ENCODE measurements at places on chromosomes 1 and 21. TPM values are rescaled to one million over a fixed set of nuclear protein-coding genes. Genes with fewer than 3 reads are reported as not detected.

The ANGEL2 gene
- 41.7 TPM for total RNA-seq

The ESRRG gene
- total RNA-seq: 1.8 TPM

The SPATA45 gene
- total RNA-seq: 0.73 TPM

The NUP210L gene
- total RNA-seq: not detected

The TTC24 gene
- total RNA-seq: 0.11 TPM

The FTCD gene
- total RNA-seq: 9.6 TPM

The IRF6 gene
- 16.6 TPM for total RNA-seq

- no peak overlapping the region for H3K27ac ChIP-seq
- no peak for DNase-seq
- H3K36me3 ChIP-seq: no peaks in the 10 kb centered on the region
- H3K27me3 ChIP-seq: peaks cover 2% of the 10 kb centered on the region
- H3K4me3 ChIP-seq: no peak overlapping the region
Measured at GRCh38 chr21:35831230-35831629, 229.1 kb downstream of the SETD4 start.

- no peak overlapping the region for H3K4me3 ChIP-seq
- no peaks in the 10 kb centered on the region for H3K27me3 ChIP-seq
- H3K4me1 ChIP-seq: peaks cover 32% of the 10 kb centered on the region
- no peak for DNase-seq
- H3K36me3 ChIP-seq: peaks cover 12% of the 10 kb centered on the region
Measured at GRCh38 chr1:245751116-245751515, 596.3 kb downstream of the KIF26B start.

DNA sequence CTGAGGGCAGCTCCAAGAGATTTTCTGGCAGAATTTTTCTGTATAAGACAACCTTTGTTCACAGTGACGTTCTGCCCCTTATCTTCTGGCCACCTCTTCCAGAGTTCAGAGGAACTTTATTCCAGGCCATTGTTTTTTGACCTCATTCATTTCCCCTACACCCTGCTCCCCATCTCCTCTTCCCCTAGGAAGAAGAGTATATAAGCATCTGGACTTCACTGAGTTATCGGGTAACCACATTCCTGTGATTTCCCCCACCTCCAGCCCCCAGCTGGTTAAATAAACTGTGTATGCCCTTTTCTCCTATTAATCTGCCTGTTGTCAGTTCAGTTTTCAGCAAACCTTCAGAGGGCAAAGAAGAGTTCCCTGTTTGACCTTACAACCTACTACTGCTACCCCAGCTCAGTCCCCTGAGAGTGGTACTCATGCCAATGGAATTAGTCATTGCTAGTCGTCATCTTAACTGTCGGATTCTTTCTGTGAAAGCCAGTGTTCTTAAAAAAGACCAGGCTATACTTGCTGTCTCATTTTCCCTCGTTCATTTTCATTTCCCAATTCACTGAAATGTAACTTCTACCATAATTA is 14.3 kb upstream of the ALG14 start:
- H3K4me1 ChIP-seq: peaks cover 29% of the 10 kb centered on the region
- H3K27me3 ChIP-seq: no peaks in the 10 kb centered on the region
- DNase-seq: no peak
- H3K4me3 ChIP-seq: no peak overlapping the region
- peaks cover 2% of the 10 kb centered on the region for H3K36me3 ChIP-seq

GRCh38 chr1:6198646-6199297 is 623 bp downstream of the RPL22 start:
- no peaks in the 10 kb centered on the region for H3K27me3 ChIP-seq
- H3K27ac ChIP-seq: peak overlapping the region; percentile 92
- peak overlapping the region; percentile 97 for H3K4me3 ChIP-seq
- H3K4me1 ChIP-seq: peaks cover 37% of the 10 kb centered on the region
- H3K36me3 ChIP-seq: peaks cover 37% of the 10 kb centered on the region

DNA sequence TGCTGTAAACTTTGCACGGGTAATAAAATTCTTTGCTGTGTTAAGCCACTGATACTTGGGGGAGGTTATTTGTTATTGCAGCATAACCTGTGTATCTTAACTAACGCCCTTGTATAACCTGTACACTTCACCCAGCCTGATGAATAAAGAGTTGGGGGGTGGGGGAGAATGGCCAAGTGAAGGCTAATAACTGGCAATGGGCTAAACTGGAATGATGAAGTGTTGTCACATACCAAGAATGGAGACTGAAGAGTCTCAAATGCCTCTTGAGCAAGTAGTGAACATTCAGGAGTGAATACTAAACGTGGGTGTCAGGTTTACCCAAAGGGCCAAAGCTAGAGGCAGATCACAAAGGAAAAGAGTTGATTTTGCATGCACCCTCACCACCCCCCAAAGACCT is 169.4 kb downstream of the C1orf94 start:
- H3K4me1 ChIP-seq: no peaks in the 10 kb centered on the region
- H3K36me3 ChIP-seq: no peaks in the 10 kb centered on the region
- no peak overlapping the region for H3K27ac ChIP-seq
- H3K27me3 ChIP-seq: peaks cover 29% of the 10 kb centered on the region
- no peak for DNase-seq

DNA sequence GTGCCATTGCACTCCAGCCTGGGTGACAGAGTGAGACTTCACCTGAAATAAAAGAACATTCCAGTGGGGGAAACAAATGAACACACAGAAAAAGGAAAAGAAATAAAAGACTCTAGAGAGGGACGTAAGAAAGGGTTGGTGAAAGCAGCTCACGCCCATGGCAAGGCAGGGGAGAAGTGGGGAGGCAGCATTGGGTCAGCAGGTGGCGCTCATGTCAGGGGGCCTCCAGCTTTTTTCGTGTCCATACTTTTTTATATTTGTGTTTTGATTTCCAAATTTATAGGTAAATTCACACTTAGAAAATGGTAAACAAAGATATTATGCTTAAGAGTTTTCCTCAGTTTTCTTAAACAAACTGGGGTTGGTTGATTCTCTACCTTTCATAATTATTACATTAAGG is 45.5 kb downstream of the VPS13D start:
- H3K27ac ChIP-seq: no peak overlapping the region
- DNase-seq: peak; percentile 60
- H3K4me1 ChIP-seq: peaks cover 6% of the 10 kb centered on the region
- no peaks in the 10 kb centered on the region for H3K27me3 ChIP-seq
- H3K36me3 ChIP-seq: peaks cover 46% of the 10 kb centered on the region

GRCh38 chr1:240998441-240999015 is 358.5 kb downstream of the RGS7 start:
- H3K36me3 ChIP-seq: no peaks in the 10 kb centered on the region
- H3K27ac ChIP-seq: no peak overlapping the region
- peaks cover 21% of the 10 kb centered on the region for H3K4me1 ChIP-seq
- no peak for DNase-seq
- no peak overlapping the region for H3K4me3 ChIP-seq
- H3K27me3 ChIP-seq: no peaks in the 10 kb centered on the region

DNA sequence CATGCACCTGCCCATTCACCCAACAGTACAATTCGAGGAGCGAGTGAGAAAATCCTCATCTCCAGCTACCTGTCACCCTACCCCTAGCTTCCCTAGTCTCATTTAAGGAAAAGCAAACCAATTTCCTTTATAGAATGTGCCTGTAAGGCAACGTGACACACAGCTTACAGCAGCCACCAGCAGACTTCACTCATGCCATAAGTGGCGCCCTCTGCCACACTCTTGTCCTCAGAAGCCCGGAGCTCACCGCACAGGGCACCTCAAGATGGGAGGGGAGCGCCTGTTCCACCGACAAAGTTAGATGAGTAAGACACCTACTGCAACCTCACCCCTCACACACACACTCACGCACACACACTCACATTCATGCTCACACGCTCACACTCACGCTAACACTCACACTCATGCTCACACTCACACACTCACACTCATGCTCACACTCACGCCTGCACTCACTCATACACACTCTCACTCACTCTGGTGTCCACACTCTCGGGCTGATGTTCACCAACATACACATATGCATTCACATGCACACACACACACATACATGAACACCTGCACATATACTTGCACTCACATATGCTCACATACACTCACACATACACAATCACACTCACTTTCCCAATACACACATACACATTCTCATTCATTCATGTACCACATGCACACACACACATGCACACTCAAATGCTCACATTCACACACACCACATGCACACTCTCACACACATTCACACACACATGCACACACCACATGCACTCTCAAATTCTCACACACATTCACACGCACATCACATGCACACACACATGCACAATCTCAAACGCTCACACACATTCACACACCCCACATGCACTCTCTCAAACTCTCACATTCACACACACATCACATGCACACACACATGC is 170.7 kb downstream of the PSMG1 start:
- no peaks in the 10 kb centered on the region for H3K27me3 ChIP-seq
- peaks cover 5% of the 10 kb centered on the region for H3K4me1 ChIP-seq
- no peaks in the 10 kb centered on the region for H3K36me3 ChIP-seq

DNA sequence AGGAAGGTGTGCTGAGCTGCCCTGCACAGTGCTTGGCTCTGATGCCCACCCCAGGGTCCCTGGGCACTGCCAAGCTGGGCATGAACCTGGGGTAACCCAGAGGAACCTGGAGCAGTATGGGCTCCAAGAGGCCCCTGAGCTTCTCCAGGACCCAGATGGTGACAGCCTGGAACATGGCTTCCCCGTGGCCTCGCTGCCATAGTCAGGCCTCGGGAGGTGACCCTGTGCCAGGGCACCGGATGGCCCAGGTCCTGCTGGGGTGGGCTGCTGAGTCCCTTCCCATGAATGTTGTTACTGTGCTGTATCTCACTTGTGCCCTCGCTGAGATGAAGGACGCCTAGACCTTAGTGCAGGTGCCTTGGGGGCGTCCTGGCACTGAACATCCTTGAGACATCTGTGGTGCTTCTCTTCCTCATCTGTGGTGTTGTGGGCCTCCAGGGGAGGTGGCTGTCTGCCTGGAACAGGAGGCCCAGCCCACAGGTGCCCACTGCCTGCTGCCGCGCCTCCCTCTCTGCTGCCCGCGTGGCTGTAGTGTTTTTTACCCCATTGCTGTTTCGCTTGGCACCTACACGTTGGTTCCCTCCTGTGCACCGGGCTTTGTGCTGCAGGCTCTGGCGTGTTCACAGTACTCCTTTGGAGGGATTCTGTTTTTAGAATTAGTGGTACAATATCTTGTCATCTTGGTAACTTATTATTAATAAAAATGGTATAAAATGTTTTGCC is 160.3 kb downstream of the PCBP3 start:
- DNase-seq: no peak
- H3K27ac ChIP-seq: no peak overlapping the region
- H3K4me3 ChIP-seq: no peak overlapping the region
- H3K4me1 ChIP-seq: no peaks in the 10 kb centered on the region
- no peaks in the 10 kb centered on the region for H3K27me3 ChIP-seq

DNA sequence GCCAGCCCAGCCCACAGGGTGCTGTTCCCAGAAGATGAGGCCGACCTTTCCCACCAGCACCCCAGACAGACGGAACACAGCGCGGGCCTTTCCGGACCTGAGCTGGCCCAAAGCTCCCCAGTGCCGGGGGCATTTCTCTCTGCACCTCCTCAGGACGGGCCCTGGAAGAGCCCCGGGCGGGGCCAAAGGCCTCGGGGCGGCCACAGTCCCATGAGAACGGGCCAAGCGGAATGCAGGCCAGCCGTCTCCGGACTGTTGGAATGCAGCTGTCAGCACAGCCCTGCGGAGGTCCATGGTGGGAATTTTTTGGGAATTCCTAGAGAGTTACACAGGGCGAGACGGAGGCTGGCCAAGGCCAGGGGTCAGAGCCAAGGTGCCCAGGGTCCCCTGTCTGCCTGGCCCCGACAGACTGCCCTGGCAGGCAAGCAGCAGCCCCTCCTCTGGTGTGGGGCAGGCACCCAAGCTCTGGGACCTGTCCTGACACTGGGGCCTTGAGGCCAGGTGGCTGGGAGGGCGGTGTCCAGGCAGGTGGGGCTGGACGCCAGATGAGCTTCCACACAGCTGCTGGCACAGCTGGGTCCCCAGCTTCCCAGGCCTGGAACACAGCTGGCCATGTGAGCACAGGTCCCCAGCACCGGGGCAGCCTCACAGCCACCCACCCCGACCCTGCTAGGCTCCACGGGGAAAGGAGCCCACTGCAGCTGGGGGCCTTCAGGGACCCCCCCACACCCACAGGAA is 63.0 kb downstream of the MEGF6 start:
- H3K4me3 ChIP-seq: no peak overlapping the region
- no peaks in the 10 kb centered on the region for H3K27me3 ChIP-seq
- no peaks in the 10 kb centered on the region for H3K4me1 ChIP-seq
- H3K27ac ChIP-seq: 0 out of 2 replicates have a peak overlapping the region, but pooled peaks have one; percentile 68

- H3K27ac ChIP-seq: no peak overlapping the region
- no peaks in the 10 kb centered on the region for H3K4me1 ChIP-seq
- no peak overlapping the region for H3K4me3 ChIP-seq
- H3K27me3 ChIP-seq: peaks cover 10% of the 10 kb centered on the region
Measured at GRCh38 chr1:5617546-5617945, 374.7 kb downstream of the NPHP4 start.

GRCh38 chr21:42661688-42662429 is 8.4 kb downstream of the PDE9A start:
- peaks cover 15% of the 10 kb centered on the region for H3K36me3 ChIP-seq
- no peak overlapping the region for H3K4me3 ChIP-seq
- peak overlapping the region; percentile 94 for H3K27ac ChIP-seq
- H3K4me1 ChIP-seq: peaks cover 32% of the 10 kb centered on the region
- no peaks in the 10 kb centered on the region for H3K27me3 ChIP-seq

- peaks cover 6% of the 10 kb centered on the region for H3K36me3 ChIP-seq
- H3K27me3 ChIP-seq: no peaks in the 10 kb centered on the region
- no peak overlapping the region for H3K4me3 ChIP-seq
- no peak for DNase-seq
Measured at GRCh38 chr1:94677714-94678113, 136.2 kb upstream of the F3 start.

DNA sequence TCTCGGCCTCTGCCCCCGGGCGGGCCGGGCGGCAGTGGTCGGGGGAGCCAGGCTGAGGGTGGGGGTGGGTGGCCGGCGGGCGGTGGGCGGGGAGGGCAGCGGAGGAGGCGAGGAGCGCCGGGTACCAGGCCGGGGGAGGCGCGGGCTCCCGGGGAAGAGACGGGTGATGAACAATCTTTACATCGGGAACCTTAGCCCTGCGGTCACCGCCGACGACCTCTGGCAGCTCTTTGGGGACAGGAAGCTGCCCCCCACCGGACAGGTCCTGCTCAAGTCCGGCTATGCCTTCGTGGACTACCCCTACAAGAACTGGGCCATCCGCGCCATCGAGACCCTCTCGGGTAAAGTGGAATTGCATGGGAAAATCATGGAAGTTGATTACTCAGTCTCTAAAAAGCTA is 112.5 kb downstream of the NBPF12 start:
- H3K36me3 ChIP-seq: no peaks in the 10 kb centered on the region
- no peak overlapping the region for H3K4me3 ChIP-seq
- DNase-seq: no peak
- H3K27me3 ChIP-seq: no peaks in the 10 kb centered on the region
- no peak overlapping the region for H3K27ac ChIP-seq

DNA sequence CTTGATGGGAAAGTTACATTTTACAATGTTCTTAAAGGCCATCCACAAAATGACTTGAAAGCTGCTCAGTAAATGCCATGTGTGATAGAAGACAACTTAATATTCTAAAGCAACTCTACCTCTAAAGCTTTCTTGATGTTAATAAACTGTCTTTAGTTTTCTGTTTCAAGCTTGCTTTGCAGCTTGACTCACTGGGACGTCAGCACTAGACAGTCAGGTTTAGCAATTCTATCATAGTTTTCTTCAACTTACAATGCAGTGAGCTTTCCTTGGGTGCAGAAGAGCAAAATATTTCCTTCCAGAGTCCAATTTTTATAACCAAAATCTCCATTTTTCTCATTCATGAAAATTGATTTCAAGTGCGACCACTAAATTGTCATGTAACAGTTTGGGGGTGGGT is 273.1 kb downstream of the NTNG1 start:
- no peak for DNase-seq
- H3K27ac ChIP-seq: no peak overlapping the region
- peaks cover 4% of the 10 kb centered on the region for H3K4me1 ChIP-seq
- no peaks in the 10 kb centered on the region for H3K27me3 ChIP-seq
